Fibroblast of skin of right biceps (primary cell): ENCODE measurements at places on chromosomes 11 and 22.

- no peak for DNase-seq
Observed at GRCh38 chr11:73163638-73164174, 21.6 kb upstream of the FCHSD2 start.

- peak; percentile 44 for DNase-seq
Observed at GRCh38 chr11:96741068-96741467, 351.3 kb downstream of the JRKL start.

DNA sequence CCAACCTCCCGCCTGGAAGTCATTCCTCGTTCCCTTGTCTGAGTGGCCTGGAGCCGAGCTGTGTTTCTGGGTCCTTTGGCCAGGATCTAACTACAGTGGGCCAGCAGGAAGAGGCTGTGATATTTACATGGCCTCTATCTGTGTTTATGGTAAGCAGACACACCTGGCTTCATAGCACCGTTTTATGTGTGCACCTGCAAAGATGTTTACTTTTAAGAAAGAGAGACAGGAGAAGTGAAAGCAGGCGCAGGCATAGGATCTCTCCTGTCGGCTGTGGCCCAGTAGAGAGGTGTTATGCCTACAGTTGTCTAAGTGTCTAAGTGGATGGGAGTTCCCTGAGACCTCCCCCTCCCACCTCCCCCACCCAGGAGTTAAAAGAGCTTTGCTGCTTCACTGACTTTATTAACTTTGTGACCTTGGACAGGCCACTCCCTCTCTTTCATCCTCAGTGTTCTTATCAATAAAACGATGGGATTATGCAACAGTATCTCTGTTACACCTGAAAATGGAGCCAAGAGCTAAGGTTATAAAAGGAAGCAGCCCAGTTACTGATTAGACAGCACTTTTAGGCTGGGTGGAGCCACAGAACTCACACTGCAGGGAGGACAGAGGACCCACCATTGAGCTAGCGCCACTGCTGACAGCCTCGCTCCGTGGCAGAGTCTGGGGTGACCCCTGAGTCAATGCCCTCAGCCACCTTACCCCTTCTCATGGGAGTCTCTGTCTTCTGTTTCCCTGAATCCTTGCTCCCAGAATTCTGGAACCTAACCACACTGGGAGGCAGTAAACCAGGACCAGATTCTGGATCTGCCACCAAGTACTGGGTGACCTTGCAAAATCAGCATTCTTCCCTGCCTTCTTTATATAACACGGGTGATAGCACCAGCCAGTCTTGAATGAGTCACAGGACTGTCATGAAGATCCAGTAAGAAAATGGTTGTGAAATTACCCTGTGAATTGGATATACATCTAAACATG, 22.0 kb downstream of the ST14 start:
- peak; percentile 74 for DNase-seq

DNA sequence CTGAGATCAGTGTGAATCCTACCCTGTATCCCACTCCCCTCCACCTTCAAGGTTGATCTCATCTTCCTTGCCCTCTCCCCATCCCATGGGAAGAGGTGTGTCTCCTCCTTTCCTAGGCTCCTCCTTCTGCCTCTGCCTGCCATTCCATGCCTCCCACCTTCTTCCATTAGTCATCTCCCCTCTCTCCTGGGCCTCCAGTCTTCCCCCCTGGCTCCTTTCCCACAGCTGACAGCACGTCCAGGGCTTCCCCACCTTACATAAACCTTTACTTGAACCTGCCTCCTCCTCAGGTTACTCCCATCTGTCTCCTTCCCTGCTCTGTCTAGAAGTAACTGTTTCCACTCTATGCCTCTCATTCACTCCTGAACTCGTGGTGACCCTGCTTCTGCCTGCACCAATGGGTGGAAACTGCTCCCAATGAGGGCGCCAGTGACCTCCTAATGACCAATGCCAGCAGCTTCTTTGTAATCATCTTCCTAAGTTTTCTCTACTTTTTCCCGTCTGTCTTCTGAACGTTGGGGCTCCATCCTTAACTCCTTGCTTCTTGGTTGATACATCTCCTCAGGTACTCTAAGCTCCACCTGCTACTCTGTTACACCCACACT, 266.9 kb upstream of the NARS2 start:
- peak; percentile 40 for DNase-seq

DNA sequence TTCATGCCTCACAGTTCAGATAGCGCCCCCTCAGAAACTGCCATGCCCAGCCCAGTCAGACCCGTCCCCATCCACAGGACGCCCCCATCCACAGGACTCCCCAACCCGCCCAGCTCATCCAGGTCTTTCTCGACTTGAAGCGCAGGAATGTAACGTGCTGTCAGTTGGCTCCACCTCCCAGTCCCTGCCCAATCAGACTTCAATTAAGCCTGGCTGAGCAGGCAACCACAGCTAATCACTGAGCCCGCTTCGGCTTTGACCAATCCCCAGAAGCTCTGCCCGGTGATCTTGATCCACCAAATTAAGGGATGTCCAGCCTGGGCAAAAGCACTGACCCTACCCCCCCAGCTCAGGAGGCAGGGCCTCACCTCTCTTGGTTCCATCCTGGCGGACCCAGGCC, 10.5 kb upstream of the MFNG start:
- peak; percentile 76 for DNase-seq

GRCh38 chr11:540583-541432, 3.5 kb downstream of the LRRC56 start:
- no peak for DNase-seq

DNA sequence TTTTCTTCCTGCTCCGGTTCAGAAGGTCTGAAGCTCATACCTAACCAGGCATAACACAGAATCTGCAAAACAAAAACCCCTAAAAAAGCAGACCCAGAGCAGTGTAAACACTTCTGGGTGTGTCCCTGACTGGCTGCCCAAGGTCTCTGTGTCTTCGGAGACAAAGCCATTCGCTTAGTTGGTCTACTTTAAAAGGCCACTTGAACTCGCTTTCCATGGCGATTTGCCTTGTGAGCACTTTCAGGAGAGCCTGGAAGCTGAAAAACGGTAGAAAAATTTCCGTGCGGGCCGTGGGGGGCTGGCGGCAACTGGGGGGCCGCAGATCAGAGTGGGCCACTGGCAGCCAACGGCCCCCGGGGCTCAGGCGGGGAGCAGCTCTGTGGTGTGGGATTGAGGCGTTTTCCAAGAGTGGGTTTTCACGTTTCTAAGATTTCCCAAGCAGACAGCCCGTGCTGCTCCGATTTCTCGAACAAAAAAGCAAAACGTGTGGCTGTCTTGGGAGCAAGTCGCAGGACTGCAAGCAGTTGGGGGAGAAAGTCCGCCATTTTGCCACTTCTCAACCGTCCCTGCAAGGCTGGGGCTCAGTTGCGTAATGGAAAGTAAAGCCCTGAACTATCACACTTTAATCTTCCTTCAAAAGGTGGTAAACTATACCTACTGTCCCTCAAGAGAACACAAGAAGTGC, 661 bp upstream of the MALAT1 start:
- peak; percentile 73 for DNase-seq

- DNase-seq = no peak
Observed at GRCh38 chr11:93510196-93510873, 32.9 kb downstream of the SMCO4 start.

GRCh38 chr11:10575346-10576034, 7.0 kb upstream of the LYVE1 start:
- peak; percentile 50 for DNase-seq
